Glutamatergic neuron (in vitro differentiated cells): ENCODE measurements at places on chromosomes 11 and 22. TPM values are rescaled to one million over a fixed set of nuclear protein-coding genes. Genes with fewer than 3 reads are reported as not detected.
A peak's percentile ranks its signal among the peaks of the same experiment; 100 is the strongest.

- peak; percentile 28 for DNase-seq
These were observed 157.7 kb upstream of the TMEM45B start for GRCh38 chr11:129657866-129658525.

NPTXR gene
- 9.2 TPM for total RNA-seq

POU2AF3 gene
- total RNA-seq, result not detected

GRCh38 chr22:26429458-26430286 is 612 bp downstream of the ASPHD2 start:
- no peak for DNase-seq

BATF2 gene
- total RNA-seq, result not detected

- no peak for DNase-seq
These were observed 65.4 kb downstream of the LINC01488 start for GRCh38 chr11:69546735-69547370.

NTM gene
- total RNA-seq, result 1.2 TPM
